Activated CD8-positive, alpha-beta memory T cell treated with anti-CD3 and anti-CD28 coated beads for 1 hour (primary cell): ENCODE measurements at places on chromosomes 12 and 14.
A peak's percentile ranks its signal among the peaks of the same experiment; 100 is the strongest.

DNA sequence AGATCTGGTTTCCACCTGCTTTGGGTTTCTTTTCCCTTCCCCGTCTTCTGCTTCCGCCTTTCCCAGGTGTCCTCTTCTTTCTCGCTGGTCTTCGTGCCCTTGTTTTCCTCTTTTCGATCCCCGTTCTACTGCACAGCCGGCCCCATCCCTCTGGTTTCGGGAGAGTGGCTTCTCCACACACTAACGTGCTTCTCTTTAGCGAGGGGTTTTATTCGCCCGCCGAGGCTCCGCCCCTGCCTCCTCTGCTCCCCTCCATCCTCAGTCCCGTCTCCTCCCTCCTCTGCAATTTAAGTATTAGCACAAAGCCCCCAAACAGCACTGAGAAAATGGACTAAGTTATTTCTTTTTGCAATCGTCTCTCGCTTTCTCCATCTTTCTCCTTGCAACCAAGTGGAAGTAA lies at the start of gene SLC7A8:
TSS of gene SLC7A8 (minus strand) at position 182 of the 400 bp plus-strand sequence. CDS start 746 bp downstream, outside the sequence.
- DNase-seq = peak; percentile 22

- DNase-seq = no peak
These were observed at the start of gene KIF5A for GRCh38 chr12:57549909-57550640. TSS of gene KIF5A (plus strand) at chr12:57550044. CDS start at chr12:57550272, 228 bp downstream.

GRCh38 chr14:54188064-54188666 lies 208.6 kb upstream of the CDKN3 start:
- no peak for DNase-seq

DNA sequence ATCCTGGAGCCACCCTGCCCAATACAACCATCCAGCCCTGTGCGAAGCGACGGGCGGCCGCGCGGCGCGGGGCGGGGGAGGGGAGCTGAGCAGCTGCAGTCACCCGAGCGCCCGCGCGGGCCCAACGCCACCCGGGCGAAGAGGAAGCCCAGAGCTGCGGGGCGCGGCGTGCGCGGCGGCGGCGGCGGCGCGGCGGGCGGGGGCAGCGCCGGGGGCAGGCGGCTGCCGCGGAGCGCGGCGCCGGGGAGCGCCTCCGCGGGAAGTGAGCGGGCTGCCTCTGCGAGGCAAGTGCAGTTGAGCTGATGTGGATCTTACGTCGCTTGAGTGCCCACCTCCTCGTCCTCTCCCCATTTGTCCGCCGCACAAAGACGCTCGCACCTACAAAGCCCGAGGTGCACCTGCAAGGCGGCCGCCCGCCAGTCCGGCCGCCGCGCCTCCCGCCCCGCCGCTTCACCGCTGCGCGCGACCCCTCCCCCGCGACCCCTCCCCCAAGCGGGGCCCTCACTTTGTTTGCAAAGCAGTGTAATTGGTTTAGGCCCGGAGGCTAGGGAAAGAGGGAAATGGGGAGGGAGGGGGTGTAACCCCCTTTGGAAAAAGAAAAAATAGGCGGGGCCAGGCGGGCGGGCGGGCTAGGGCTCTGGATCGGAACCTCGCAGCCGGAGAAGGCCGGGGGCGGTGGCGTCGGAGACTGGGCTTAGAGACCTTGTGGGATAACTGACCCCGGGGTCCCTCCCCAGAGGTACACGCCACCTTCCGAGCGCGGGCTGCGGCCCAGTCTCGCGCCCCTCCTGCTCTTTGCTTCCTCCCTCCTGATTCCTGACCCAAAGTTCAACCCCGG lies at the start of the genes FOXA1 and TTC6:
TSS of gene FOXA1 (minus strand) at position 279 of the 838 bp plus-strand sequence. CDS start at position 2, 277 bp downstream.
TSS of gene TTC6 (plus strand) at position 659 of the 838 bp plus-strand sequence. CDS start 26,436 bp downstream, outside the sequence.
- no peak for DNase-seq

- no peak for DNase-seq
These were observed 120.3 kb downstream of the CHST11 start for GRCh38 chr12:104576980-104577580.

- no peak for DNase-seq
These were observed 34.9 kb upstream of the EML1 start for GRCh38 chr14:99758121-99758821.

GRCh38 chr14:56592746-56593544 lies 13.3 kb downstream of the TMEM260 start:
- no peak for DNase-seq

DNA sequence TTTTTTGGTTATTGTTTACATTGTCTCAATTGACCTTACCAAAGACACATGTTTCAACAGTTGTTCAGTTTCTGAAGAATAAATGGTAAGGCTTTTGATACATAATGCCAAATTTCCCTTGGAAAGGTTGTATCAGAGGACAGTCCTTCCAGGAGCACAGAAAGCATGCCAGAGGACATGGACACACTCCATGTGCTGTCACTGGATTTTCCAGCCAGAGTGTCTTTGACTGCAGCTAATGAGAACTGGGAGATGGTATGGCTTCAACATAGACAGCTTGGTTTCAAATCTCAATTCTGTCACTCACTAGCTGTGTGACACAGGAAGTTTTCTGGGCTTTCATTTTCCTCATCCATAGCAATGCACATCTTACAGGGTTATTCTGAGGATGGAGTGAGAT lies 20.6 kb downstream of the NTS start:
- no peak for DNase-seq

- DNase-seq = no peak
These were observed 26.8 kb upstream of the PEX5 start for GRCh38 chr12:7162691-7163114.
